ENCODE measurements at places on chromosomes 3 and 15. TPM values are rescaled to one million over a fixed set of nuclear protein-coding genes. Genes with fewer than 3 reads are reported as not detected.

DNA sequence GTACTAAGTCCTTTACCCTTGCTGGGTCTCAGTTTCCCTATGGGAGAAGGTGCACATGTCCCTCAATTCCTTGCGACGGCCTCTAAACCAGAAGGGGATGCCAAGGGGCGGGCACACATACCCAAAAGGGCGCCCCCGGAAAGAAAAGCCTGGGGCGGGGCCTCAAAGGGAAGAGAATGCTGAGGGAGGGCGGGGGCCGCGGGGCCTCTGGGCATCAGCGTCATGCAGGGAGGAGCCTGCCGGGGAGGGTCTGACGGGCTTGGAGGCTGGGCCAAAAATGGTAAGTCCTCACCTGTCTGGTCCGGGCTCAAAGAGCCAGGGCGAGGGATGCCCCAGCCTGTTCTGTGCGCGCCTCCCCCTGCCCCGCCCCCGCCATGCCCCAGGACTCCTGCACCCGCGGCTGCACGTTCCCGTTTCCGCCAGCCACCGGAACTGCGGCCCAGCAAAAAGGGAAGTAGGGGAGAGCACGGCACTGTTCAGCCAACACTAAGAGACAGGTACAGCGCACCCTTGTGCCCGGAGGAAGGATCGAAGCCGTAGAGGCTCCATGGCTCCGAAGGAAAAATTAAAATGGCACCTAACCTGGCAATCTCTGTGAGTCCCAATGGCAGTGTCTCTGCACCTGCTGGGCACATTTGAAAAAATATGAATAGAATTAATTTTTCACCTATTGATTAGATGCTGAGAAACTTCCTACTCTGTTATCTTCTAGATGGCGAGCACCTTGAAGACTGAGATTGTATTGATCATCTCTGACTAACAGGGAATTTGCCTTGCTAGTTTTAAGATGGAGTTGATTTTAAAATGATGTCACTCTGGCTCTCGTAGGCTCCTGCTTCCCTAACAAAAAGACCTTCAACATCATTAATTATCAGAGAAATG, at the start of gene DET1:
TSS of gene DET1 (minus strand) at position 434 of the 882 bp plus-strand sequence. CDS start 14,976 bp downstream, outside the sequence.
- peak; percentile 97 for DNase-seq

- no peak overlapping the region for H3K4me3 ChIP-seq
- H3K27ac ChIP-seq, result no peak overlapping the region
- no peaks in the 10 kb centered on the region for H3K36me3 ChIP-seq
- no peaks in the 10 kb centered on the region for H3K4me1 ChIP-seq
Measured at GRCh38 chr3:80663426-80663825, 895.6 kb upstream of the ROBO1 start.

The LMOD3 gene
- 0.11 TPM for total RNA-seq

DNA sequence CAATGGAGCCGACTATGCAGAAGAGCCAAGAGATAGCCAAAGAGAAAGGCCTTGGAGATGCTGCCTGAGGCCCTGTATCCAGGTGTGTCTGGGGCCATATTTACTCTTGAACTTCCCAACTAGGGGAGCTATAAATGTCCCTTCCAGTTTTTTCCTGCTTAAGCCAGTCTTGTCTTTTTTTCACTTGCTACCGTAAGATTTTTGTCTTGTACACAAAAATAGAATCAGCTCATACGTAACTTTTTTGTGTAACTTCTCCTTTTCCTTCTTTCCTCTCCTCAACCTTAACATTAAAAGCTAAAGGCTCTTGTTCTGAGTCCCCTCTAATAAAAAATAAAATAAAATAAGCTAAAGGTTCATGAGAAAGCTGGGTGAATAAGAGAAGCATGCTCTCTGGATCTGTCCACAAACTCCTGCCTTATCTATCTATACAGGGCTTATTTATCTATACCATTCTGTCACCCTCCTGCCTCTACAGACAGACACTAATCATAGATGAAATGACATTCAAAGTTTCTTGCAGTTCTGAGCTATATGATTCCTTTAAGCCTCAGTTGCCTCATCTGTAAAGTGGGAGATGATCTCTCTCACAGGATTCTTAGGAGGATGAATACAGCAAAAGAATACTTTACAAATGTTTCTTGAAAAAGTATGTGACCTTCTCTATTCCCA, 4.6 kb downstream of the SUMF1 start:
- no peak overlapping the region for H3K4me3 ChIP-seq
- no peak overlapping the region for H3K27ac ChIP-seq
- H3K4me1 ChIP-seq, result peaks cover 7% of the 10 kb centered on the region
- no peaks in the 10 kb centered on the region for H3K36me3 ChIP-seq

DNA sequence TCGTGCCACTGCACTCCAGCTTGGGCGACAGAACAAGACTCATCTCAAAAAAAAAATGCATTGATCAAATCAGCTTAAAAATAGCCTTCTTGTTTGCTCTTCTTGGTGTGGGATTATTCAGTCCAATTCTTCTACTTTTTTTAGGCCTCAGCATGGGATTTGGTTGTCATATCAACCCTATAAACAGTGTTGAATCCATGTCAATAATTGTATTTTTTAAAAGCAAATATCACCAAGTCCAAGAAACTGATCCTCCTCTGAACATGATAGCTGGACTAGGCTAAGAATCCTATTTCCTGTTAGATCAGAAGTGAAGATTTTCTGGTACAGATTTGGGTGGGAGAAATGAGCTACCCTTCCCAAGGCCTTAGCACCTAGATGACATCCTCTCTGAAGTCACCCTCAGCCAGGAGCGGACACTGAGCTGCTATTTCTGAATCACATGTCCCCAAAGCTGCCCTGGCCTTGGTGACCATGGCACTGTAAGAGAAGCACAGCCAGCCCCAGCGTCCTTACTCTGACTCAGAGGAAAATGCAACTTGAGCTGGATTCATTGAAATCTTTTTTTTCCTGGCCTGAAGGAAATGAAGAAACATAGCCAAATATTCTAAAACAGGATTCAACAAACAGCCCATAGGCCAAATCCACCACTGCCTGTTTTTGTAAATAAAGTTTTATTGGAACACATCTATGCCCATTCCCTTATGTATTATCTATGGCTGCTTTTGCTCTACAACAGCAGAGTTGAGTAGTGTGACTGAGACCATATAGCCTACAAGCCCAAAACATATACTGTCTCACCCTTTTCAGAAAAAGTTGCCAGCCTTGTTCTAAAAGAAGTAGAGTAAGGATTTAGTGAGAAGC, 215.9 kb upstream of the CTDSPL start:
- H3K27ac ChIP-seq, result peak overlapping the region; percentile 69
- no peaks in the 10 kb centered on the region for H3K27me3 ChIP-seq
- H3K4me1 ChIP-seq, result peaks cover 2% of the 10 kb centered on the region
- no peak overlapping the region for H3K4me3 ChIP-seq
- no peak for DNase-seq

GRCh38 chr15:75008629-75009326, 13.4 kb downstream of the SCAMP5 start:
- no peaks in the 10 kb centered on the region for H3K27me3 ChIP-seq
- no peaks in the 10 kb centered on the region for H3K36me3 ChIP-seq
- H3K27ac ChIP-seq, result no peak overlapping the region
- no peaks in the 10 kb centered on the region for H3K4me1 ChIP-seq

DNA sequence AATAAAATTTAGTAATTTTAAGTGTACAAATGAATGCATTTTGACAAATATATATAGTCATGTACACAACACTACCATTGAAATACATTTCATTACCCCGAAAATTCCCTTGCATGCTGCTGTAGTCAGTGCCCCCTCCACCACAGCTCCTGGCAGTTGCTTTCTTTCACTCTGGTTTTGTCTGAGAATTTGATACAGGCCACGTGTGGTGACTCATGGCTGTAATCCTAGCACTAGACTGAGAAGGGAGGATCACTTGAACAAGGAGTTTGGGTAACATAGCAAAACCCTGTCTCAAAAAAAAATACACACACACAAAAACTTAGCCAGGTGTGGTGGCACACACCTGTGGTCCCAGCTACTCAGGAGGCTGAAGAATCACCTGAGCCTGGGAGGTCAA, 65.4 kb downstream of the TFRC start:
- H3K4me1 ChIP-seq, result no peaks in the 10 kb centered on the region
- H3K4me3 ChIP-seq, result no peak overlapping the region
- no peak for DNase-seq
- no peaks in the 10 kb centered on the region for H3K27me3 ChIP-seq

DNA sequence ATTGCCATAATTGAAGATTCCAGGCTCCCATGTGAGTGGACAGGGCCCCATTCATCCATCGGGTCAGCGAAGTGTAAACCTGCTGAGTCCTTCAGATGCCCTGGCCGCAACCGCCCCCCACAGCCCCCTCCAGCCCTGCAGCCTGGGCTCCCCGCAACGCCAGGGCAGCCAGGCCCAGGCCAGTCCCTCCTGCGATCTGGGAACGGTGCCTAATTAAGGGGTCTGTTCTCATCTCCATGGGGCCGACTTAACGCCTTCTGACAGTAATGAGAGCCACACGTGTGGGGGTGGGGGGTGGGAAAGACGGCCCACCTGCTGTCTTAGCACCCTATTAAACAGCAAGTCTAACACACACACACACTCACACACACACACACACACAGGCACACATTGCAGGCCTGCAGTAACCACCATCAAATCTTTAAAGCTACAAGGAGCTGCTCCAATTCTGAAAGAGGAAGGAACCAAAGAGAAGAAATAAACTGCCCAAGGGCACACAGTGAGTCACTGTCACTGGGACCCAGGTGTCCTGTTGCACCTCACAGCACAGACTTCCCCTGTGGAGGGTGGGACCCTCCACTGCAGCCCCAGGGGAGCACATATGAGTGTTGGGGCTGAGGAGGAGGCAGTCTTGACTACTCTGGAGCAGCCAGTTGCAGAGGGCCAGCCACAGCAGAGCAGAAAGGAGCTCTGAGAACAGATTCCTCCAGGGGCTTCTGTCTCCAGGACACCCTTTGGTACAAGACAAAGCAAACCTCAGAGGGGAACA, 31.8 kb upstream of the HES1 start:
- H3K36me3 ChIP-seq, result no peaks in the 10 kb centered on the region
- no peak overlapping the region for H3K4me3 ChIP-seq
- DNase-seq, result no peak

The AGTR1 gene
- total RNA-seq, result 17.9 TPM

GRCh38 chr3:45124352-45124751, 21.8 kb downstream of the CDCP1 start:
- peak overlapping the region; percentile 88 for H3K27ac ChIP-seq
- no peak for DNase-seq
- H3K36me3 ChIP-seq, result no peaks in the 10 kb centered on the region
- no peak overlapping the region for H3K4me3 ChIP-seq

DNA sequence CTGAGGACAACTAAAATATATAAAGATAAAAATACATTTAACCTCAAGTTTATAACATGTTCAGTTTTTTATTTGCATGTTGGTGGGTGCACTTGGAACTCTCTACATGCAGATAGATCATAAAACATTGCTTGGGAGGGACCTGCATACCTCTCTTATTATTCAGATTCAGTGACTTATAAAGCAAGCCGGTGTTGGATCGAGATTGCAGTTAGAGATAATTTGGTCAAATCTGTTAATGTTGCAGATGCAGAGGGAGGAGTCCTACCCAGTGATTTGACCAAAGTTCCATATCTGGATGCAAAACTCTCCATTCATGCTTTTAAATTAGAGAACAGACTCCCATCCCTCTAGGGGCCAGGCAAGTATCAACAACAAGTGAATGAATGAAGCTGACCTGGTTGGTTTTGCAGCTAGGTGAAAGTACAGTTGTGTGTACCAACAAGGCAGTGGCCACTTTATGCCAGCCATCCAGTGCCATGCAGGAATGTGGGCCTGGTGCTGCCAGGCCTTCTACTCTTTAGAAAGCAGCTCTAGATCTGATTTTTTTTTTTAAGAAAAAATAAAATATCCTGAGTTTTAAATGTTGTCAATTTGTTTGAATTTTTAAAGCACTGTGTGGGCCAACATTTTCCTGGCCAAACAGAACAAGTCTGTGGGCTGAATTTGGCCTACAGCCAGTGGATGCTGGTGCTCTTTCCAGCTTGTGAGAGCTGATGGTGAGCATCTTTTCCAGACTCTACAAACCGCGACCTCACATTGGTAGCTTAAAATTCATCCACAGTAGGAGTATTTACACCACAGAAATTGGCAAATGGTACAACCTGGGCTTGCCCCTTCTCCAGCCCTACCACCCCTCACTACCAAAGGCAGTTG, 12.3 kb downstream of the CDIN1 start:
- DNase-seq, result no peak
- H3K36me3 ChIP-seq, result no peaks in the 10 kb centered on the region
- no peak overlapping the region for H3K27ac ChIP-seq
- H3K4me3 ChIP-seq, result no peak overlapping the region
- no peaks in the 10 kb centered on the region for H3K4me1 ChIP-seq

DNA sequence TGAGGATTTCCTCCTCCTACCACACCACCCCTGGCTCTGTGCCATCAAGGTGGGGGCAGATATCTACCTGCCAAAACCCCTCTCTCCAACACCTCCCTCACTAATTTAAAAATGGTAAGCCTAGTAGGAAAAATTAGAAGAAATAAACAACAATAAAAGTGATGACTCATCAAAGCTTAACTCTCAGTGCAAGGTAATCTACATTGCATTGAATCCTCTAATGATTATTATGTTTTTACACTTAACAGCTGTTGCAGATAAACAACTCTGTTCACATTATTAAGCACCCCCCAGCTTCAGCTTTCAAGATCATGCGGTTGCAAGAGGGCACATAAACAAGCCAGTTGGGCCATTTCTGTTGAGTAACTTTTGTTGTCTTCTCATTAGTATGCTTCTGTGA, 396.1 kb upstream of the ATP11B start:
- H3K36me3 ChIP-seq, result no peaks in the 10 kb centered on the region
- no peak overlapping the region for H3K4me3 ChIP-seq
- no peaks in the 10 kb centered on the region for H3K27me3 ChIP-seq
- H3K4me1 ChIP-seq, result no peaks in the 10 kb centered on the region

GRCh38 chr3:42672515-42672914, 12.8 kb upstream of the KLHL40 start:
- H3K27me3 ChIP-seq, result no peaks in the 10 kb centered on the region
- H3K36me3 ChIP-seq, result no peaks in the 10 kb centered on the region
- no peak overlapping the region for H3K27ac ChIP-seq

GRCh38 chr15:82930461-82930860, 22.1 kb downstream of the HOMER2 start:
- H3K36me3 ChIP-seq, result no peaks in the 10 kb centered on the region
- H3K4me1 ChIP-seq, result no peaks in the 10 kb centered on the region
- H3K27me3 ChIP-seq, result no peaks in the 10 kb centered on the region

The SLC12A8 gene
- 5.9 TPM for total RNA-seq

- H3K4me3 ChIP-seq, result no peak overlapping the region
- H3K4me1 ChIP-seq, result no peaks in the 10 kb centered on the region
- no peak for DNase-seq
- peaks cover 27% of the 10 kb centered on the region for H3K36me3 ChIP-seq
- H3K27me3 ChIP-seq, result no peaks in the 10 kb centered on the region
Measured at GRCh38 chr3:134163096-134163495, 87.6 kb downstream of the RYK start.

- no peak overlapping the region for H3K4me3 ChIP-seq
- H3K27me3 ChIP-seq, result no peaks in the 10 kb centered on the region
- peaks cover 1% of the 10 kb centered on the region for H3K4me1 ChIP-seq
- H3K36me3 ChIP-seq, result no peaks in the 10 kb centered on the region
Measured at GRCh38 chr3:185726254-185726967, 98.4 kb downstream of the IGF2BP2 start.

DNA sequence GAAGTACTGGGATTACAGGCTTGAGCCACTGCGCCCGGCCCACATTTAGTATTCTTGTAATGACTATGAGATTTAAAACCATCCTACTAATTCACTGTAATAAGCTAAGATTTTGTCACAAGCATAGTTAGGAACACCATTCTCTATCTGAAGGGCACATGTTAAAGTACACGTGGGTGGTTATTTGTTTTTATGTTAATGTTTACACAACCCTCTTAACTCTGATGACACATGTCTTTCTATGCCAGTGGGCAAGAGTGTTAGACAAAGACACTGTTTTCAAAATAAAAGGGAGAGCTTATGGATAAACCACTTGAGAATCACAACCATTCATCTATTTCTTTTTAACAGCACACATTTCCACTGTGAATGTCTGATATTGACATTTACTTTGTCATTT, 537.6 kb upstream of the IL12A start:
- H3K27me3 ChIP-seq, result no peaks in the 10 kb centered on the region
- no peak overlapping the region for H3K27ac ChIP-seq

The UTS2B gene
- 2.4 TPM for total RNA-seq

Data from lung (tissue), 17 donors.